Esophagus squamous epithelium (tissue), 5 donors: ENCODE measurements at places on chromosomes 2 and 18. TPM values are rescaled to one million over a fixed set of nuclear protein-coding genes. Genes with fewer than 3 reads are reported as not detected.

DNA sequence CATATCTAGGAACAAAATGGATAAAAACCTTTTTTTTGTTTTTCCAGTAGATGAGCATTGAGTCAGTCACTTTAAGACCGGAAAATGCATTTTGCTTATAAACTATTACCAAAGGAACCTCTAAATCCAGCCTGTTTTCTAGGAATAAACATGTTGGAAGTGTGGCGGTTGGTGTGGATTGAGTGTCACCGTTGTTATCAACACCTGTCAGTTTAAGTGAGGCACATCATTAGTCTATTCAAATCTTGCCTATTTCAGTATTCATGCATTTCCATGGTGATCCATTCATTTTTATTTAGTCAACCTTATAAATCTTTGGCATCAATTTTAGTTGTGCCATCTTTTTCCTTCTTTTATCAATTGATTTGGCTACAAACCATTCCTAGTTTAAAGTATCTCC lies 3.3 kb downstream of the KLHL29 start:
- H3K36me3 ChIP-seq: no peaks in the 10 kb centered on the region
- no peak for DNase-seq
- H3K27ac ChIP-seq: no peak overlapping the region
- H3K4me1 ChIP-seq: peaks cover 19% of the 10 kb centered on the region

Gene SPP2
- not detected for total RNA-seq

DNA sequence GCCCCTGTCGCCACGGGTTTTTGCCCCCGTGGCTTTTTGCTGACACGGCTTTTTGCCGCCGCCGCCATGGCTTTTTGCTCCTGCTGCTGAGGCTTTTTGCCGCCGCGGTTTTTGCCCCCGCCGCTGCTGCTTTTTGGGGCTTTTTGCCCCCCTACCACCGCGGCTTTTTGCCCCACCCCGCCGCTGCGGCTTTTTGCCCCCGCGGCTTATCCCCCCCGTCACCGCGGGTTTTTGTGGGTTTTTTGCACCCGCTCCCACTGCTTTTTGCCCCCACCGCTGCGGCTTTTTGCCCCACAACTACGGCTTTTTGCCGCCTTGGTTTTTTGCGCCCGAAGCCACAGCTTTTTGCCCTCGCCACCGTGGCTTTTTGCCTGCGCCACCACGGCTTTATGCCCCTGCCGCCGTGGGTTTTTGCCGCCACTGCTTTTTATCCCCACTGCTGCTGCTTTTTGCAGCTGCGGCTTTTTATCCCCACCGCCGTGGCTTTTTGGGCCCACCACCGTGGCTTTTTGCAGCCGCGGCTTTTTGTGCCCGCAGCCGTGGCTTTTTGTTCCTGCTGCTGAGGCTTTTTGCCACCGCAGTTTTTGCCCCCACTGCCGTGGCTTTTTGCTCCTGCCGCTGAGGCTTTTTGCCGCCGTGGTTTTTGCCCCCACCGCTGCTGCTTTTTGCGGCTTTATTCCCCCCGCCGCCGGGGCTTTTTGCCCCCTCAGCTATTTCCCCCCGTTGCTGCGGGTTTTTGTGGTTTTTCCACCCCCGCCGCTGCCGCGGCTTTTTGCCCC lies 2798.0 kb upstream of the TEKT4 start:
- no peak overlapping the region for H3K4me3 ChIP-seq
- H3K36me3 ChIP-seq: no peaks in the 10 kb centered on the region
- H3K4me1 ChIP-seq: no peaks in the 10 kb centered on the region
- H3K27me3 ChIP-seq: no peaks in the 10 kb centered on the region

Gene DIS3L2
- total RNA-seq: 14.5 TPM

DNA sequence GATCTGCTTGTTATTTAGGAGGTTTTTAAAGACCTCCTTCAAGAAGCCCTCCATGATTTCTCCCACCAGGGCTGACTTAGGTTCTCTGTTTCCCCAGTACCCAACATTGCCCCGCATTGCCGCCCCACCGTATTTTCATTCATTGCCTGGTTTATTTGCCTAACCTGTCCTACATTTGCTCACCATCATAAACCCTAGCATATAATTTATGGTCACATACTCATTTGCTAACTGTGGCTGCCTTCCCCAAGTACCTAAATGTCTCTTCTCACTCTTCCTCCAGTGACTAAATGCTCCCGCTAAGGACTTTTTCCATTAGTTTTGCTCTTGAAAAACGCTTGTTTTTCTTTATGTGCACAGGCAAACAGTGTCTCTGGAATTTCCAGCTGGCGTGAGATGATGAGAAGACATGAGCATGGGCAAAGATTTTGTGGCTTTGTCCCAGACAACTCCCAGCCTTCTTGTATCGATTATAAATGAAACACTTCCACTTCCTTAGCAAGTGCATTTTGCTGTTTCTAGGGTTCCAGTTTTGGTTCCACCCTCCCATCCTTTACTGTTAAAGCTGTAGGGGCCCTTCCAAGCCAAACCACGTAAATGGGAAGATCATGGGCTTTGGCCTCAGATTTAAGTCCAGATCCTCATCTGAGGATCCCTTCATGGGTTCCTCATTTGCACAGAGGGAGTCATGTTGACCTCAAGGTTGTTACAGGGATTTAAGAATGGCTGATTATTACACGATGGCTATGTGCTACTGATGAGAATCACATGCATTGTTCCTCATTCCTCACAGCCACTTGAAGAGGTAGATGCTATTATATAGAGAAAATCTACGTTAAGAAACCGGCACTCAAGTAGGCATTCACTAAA lies 21.0 kb upstream of the ARMC9 start:
- no peaks in the 10 kb centered on the region for H3K27me3 ChIP-seq
- no peak overlapping the region for H3K4me3 ChIP-seq
- H3K36me3 ChIP-seq: no peaks in the 10 kb centered on the region
- H3K4me1 ChIP-seq: peaks cover 3% of the 10 kb centered on the region
- DNase-seq: no peak

GRCh38 chr2:190110131-190110530 lies 47.6 kb upstream of the MSTN start:
- H3K36me3 ChIP-seq: no peaks in the 10 kb centered on the region
- H3K4me1 ChIP-seq: no peaks in the 10 kb centered on the region
- no peaks in the 10 kb centered on the region for H3K27me3 ChIP-seq
- DNase-seq: no peak
- no peak overlapping the region for H3K4me3 ChIP-seq
- no peak overlapping the region for H3K27ac ChIP-seq

GRCh38 chr2:138223319-138223718 lies 259.0 kb downstream of the HNMT start:
- H3K4me3 ChIP-seq: no peak overlapping the region
- H3K36me3 ChIP-seq: no peaks in the 10 kb centered on the region
- DNase-seq: no peak
- no peaks in the 10 kb centered on the region for H3K27me3 ChIP-seq
- no peaks in the 10 kb centered on the region for H3K4me1 ChIP-seq

Gene KIF3C
- 1.8 TPM for total RNA-seq

Gene KATNAL2
- 3.4 TPM for total RNA-seq

Gene SPATA3
- not detected for total RNA-seq

Gene ZNF396
- 1.7 TPM for total RNA-seq

DNA sequence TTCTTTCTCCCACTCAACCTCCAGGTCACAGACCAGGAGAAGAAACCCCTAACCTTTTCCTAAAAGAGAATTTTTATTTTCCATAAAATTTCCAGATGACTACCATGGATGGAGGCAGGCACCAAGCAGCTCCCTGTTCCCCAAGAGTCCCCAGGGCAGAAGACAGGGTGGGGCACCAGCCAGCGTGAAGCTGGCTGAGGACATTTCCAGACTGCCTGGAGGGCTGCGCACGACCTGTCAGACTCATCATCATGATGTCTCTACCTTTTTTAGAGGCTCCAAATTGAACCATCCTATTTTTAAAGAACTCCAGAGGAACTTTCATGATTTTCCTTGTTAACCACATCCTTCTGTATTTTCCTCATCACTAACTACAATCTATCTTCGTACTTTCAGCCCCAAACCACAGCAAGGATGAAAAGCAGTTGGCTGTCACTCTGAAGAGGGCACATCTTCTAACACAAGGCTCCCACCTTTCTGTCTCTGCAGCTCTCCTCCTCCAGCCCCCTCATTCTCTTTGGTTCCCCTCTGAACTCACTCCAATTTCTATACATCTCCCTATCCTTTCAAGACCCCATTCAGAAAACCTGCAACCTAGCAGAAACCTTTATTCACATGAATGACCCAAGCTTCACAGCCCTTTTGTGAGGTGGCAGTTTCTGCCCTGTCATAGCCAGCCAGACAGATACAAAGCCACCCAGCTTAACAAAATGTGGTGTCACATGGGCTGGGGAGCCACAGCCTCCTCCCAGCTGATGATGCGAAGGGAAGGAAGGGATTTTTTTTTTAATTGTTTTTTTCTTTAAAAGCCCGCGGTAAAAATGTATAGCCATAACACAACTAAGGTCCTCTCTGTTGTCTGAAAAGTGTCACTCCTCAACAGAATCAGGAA lies 11.1 kb downstream of the AMMECR1L start:
- H3K4me1 ChIP-seq: peaks cover 29% of the 10 kb centered on the region
- no peak overlapping the region for H3K4me3 ChIP-seq
- DNase-seq: no peak
- peaks cover 27% of the 10 kb centered on the region for H3K36me3 ChIP-seq
- no peaks in the 10 kb centered on the region for H3K27me3 ChIP-seq

GRCh38 chr2:165435611-165436010 lies 33.9 kb upstream of the CSRNP3 start:
- no peak overlapping the region for H3K27ac ChIP-seq
- H3K36me3 ChIP-seq: no peaks in the 10 kb centered on the region
- no peak overlapping the region for H3K4me3 ChIP-seq
- H3K4me1 ChIP-seq: no peaks in the 10 kb centered on the region

GRCh38 chr2:46451131-46451711 lies 28.1 kb upstream of the TMEM247 start:
- H3K27me3 ChIP-seq: no peaks in the 10 kb centered on the region
- DNase-seq: no peak
- H3K36me3 ChIP-seq: no peaks in the 10 kb centered on the region
- H3K4me3 ChIP-seq: no peak overlapping the region
- H3K4me1 ChIP-seq: no peaks in the 10 kb centered on the region
- peak overlapping the region; percentile 69 for H3K27ac ChIP-seq

GRCh38 chr2:85405201-85406059 lies 4.7 kb downstream of the CAPG start:
- H3K36me3 ChIP-seq: peaks cover 18% of the 10 kb centered on the region
- peaks cover 28% of the 10 kb centered on the region for H3K4me1 ChIP-seq
- H3K27me3 ChIP-seq: no peaks in the 10 kb centered on the region
- no peak for DNase-seq
- peak overlapping the region; percentile 55 for H3K27ac ChIP-seq
